ENCODE measurements at places on chromosomes 16 and 17. TPM values are rescaled to one million over a fixed set of nuclear protein-coding genes. Genes with fewer than 3 reads are reported as not detected.

The CBFA2T3 gene
- 3.2 TPM for total RNA-seq

The CALB2 gene
- total RNA-seq: not detected

The UTS2R gene
- not detected for total RNA-seq

The TNK1 gene
- 4.8 TPM for total RNA-seq

The ARL17B gene
- 23.0 TPM for total RNA-seq

The SLC47A2 gene
- total RNA-seq: not detected

The PLD2 gene
- total RNA-seq: 30.6 TPM

The KRT23 gene
- not detected for total RNA-seq

The KCTD19 gene
- total RNA-seq: not detected

The TPSD1 gene
- total RNA-seq: not detected

The CD300LG gene
- total RNA-seq: not detected

The TMEM114 gene
- total RNA-seq: not detected

The EFCAB3 gene
- not detected for total RNA-seq

The ST6GALNAC2 gene
- 0.68 TPM for total RNA-seq

The GP1BA gene
- 1.6 TPM for total RNA-seq

The CES4A gene
- 20.0 TPM for total RNA-seq

The CMTM2 gene
- total RNA-seq: 0.70 TPM

The PIMREG gene
- not detected for total RNA-seq

The CLEC19A gene
- not detected for total RNA-seq

The C16orf54 gene
- total RNA-seq: 259 TPM

The PYDC1 gene
- not detected for total RNA-seq

The DOC2A gene
- total RNA-seq: not detected

The NSF gene
- 21.6 TPM for total RNA-seq

The RAP1GAP2 gene
- total RNA-seq: 109 TPM

The SOST gene
- total RNA-seq: not detected

The ZNF48 gene
- total RNA-seq: 6.7 TPM

The CD300E gene
- 0.81 TPM for total RNA-seq

The CDK3 gene
- total RNA-seq: 4.6 TPM

The CHD9NB gene
- total RNA-seq: not detected
